ENCODE measurements at places on chromosomes 3 and 15.
A peak's percentile ranks its signal among the peaks of the same experiment; 100 is the strongest.

GRCh38 chr3:68973639-68974038 is 39.8 kb downstream of the EOGT start:
- no peak for DNase-seq

DNA sequence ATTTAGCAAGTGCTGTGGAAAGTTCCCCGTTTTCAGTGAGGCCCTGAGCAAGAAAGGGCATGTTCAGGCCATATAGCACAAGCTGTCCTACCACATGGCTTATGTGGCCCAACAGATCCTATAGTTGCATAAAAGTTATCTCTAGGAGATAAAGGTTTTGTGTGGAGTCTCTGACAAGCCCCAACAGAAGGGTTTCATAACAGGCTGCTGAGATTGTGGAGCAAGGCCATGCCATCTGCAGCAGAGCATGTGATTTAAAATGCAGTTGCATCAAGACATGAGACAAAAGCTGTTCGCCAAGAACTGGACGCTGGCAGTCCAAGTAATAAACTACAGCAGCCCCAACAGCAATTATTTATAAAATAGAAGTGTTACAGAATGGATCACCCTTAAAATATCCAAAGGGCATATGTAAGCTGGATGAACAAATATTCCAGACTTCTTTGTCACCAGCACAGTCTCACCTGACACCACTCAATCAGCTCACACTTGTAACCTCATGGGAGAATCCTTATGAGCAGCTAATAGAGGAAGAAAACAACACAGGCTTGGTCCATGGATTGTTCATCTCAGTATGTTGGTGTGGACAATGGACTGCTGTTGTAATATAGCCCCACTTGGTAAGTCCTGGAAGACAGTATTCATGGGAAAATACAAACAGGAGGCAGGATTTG is 14.4 kb upstream of the CLDN1 start:
- DNase-seq, result no peak

DNA sequence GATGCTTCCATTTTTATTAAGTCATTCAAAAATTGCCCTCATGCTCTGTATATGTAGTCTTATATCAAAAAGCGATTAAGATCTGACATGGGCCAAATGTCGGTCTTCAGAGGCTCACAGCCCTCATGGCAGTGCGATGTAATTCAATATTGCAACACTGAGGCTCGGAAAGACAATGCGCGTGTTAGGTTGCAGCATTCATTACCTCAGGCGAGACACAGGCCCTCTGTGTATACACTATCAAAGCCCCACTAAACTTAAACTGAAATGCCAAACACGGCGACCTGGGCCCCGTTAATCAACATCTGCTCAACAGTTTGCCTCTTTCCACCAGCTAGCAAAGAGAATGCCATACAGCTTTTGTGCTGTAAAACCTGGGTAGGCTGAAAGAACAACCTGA is 413.4 kb downstream of the ERC2 start:
- no peak for DNase-seq

GRCh38 chr3:169666376-169667165 is 3.1 kb upstream of the MECOM start:
- no peak for DNase-seq

DNA sequence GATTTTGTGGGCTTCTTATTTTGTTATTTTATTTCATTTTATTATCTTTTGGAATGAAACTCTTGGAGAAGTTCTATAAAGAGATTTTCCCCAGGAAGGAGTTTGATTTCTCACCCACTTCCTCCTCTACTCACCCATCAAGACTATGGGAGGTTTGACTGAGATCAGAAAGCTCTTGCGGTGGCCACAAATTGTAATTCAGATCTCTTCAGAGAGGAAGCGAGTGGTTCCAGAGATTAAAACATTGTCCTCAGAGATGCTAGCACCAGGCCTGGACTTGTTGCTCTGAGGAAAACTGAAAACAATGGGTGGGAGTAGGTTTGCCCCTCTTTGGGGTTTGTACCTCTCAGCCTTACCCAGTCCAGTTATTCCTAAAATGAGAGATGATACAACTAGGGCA is 8.1 kb upstream of the MUC13 start:
- DNase-seq, result no peak

GRCh38 chr3:131025539-131025938 is 1.1 kb downstream of the ASTE1 start:
- DNase-seq, result no peak

DNA sequence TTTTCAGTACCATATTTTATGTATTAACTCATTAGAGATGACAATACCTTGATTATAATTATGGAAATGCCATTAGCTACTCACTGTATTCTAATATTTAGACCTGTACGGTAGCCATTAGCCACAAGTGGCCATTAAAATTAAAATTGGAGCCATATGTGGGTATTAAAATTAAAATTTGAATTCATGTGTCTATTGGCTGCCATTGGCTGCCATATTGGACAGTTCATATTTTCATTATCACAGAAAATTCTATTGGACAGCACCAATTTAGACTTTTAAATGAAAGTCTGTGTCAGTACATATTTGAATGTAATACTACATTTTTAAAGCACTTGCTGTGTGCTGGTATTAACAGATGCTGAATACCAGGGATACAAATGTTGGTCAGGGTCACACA is 3.0 kb downstream of the ATP11B start:
- DNase-seq, result no peak

- peak; percentile 15 for DNase-seq
These were observed 124.3 kb downstream of the CHSY1 start for GRCh38 chr15:101127506-101128076.

DNA sequence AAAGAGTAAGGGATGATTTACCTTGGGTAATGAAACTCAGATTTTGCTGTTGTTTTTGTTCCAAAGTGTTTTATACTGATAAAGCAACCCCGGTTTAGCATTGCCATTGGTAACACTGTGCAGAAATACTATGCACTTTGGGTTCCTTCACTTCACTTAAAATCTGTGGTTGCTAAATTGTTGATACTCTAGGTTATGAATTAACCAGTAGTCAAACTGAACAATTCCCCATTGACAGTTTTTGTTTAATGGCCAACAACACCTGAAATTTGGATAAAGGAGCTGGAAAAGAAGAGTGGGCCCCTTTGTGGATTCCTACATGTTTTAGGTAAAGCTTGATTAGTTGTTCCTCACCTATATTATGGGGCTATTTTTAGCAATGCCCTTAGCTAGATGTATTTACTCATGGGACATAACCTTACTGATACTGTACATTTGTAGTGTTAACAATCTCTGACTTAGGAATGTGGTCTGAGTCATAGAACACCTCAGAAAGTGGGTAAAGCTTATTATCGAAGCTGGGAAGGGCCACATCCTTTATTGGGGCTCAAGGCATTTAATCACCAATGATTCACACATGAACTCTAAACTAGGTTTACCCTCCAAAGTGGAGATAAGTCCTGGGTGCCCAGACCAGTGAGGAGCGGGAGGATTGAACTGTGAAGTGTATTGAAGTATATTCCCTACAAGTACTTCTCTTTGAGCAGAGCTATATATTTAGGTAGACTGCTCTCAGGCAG is 29.5 kb upstream of the THRB start:
- DNase-seq, result no peak

DNA sequence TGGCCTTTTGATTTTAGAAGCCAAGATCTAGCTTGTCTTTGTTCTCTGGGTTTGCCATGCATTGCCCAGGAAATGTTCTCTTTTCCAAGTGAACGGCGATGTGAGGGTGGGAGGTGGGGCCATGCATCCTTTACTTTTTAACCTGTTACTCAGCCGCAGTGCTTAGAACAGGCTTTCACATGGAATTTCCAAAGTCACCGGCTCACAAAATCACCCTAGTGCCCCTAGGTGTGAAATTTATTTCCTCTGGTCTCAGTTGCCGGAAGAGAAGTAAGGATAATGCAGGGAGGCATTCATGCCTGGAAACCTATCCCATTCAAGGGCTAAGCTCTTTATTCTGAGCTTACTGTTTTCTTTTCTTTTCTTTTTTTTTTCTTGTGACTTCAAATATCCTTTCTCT is 93.2 kb downstream of the CACNA2D3 start:
- no peak for DNase-seq

GRCh38 chr15:65087873-65088642 is 11.5 kb downstream of the KBTBD13 start:
- no peak for DNase-seq

DNA sequence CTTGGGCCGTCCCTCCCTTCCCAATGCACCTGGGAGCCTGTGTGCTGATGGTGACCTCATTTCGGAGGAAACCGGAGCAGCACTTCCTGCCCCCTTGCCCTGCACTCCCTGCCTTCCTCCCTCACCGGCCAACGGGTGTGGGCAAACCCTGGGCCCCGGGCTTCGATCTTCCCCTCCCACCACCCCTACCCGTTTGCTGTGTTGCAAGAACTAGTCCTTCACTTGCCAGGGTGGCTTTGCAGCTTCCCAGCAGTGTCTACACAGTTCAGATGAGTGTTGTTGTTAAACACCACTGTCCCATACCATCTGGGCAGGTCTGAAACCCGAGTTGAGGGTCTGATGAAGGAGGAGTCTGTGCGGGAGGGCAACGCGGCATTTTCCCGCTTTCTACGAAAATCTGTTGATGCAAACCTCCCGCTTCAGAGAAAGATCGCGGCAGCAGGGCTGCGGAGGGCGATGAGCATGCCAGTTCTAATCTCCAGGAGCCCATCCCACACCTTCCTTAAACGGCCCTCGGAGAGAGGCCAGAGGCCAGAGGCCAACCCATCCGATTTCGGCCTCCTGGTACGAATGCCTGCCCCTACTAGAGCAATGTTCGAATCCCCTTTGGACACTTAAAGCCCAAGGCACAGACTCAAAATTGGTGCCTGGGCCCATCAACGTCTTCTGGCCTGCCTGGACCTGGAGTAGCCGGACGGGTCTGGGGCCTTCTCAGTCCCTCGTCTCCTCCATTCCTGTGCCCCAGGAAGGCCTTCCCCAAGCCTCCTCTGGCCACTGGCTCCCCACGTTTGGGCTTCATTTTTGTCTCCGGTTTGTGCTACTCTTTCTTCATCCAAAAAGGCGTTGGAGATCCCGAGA is 35.7 kb upstream of the POLG start:
- DNase-seq, result no peak

All from esophagus squamous epithelium (tissue), 5 donors.